ENCODE measurements at places on chromosomes 7 and 10.

DNA sequence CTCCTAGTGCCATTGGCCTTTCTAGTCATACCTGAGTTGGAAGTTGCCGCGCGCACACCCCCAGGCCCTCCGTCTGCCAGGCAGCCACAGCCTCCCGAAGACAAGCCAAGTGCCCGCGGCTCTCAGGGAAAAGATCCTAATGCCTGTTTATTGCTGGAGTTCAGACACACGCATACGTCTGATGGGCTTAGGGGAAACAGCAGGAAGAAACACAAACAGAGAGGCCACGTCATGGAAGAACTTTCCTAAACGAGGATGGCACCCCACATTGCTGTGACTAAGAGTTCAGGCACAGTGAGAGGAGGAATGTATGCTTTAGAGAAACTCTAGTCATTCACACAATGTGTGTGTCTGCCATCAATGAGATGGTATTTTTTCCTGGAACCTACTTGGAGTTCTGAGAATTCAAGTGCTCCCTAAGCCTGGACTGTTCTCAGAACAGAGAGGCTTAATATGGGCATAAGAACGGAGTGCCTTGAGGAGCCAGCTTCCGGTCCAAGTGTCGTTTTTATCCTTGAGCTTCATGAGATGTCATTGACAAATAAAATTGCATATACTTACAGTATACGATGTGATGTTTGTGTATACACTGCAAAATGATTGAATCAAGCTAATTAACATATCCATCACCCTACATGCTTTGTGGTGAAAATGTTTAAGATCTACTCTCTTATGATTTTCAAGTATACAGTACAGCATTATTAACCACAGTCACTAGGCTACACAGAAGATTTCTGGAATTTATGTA is 11.6 kb upstream of the RBP3 start:
- DNase-seq, result no peak

DNA sequence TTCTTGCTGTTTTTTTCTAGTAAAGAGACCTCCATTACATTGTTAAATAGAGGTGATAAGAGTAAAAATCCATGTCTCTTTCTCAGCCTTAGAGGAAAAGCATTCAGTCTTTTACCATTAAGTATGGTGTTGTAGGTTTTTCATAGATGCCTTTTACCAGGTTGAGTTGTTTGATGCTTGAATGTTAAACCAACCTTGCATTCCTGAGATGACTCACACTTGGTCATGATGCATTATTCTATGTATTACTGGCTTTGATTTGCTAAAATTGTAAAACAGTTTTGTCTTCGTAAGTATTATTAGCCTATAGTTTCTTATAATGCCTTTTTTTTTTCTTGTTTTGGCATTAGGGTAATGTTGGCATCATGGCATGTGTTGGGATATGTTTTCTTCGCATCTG is 90.0 kb downstream of the ANKRD61 start:
- DNase-seq, result no peak

DNA sequence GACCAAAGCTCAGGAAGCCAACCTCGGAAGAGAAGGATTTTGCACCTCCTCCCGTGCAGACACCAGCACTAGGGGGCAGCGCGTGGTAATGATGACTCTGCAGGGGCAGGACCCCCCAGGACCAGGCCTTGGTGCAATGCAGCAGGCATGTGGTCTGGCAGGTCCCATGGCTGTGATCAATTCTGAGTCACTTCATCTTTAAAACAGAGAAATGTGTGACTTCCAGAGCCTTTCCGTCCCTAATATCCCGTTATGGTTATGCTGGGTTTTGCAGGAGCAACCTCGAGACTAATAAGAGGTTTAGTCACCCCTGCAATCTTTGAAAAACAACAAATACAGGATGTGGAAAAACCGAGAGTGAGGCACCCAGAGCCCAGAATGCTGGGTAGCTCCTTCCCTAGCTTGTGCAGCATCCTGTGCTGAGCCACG is 30.2 kb upstream of the GJD4 start:
- DNase-seq, result no peak

DNA sequence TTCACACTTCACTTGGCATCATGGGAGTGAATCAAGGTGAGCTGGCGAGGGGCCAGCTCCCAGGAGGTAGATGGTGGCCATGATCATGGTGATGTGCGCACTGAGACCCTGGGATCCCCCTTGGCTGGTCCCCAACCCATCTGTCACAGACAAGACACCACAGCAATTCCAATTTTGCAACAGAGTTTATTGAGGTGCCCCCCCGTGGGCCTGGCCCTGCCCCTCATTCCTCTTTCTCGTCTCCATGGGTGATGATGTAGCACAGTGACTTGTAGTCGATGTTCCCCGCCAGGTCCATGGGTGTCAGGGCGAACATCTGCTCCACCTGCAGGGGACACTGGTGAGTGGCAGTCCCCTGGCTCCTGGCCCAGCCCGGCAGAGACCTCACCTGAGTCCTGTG is 2.4 kb downstream of the MYL7 start:
- no peak for DNase-seq

DNA sequence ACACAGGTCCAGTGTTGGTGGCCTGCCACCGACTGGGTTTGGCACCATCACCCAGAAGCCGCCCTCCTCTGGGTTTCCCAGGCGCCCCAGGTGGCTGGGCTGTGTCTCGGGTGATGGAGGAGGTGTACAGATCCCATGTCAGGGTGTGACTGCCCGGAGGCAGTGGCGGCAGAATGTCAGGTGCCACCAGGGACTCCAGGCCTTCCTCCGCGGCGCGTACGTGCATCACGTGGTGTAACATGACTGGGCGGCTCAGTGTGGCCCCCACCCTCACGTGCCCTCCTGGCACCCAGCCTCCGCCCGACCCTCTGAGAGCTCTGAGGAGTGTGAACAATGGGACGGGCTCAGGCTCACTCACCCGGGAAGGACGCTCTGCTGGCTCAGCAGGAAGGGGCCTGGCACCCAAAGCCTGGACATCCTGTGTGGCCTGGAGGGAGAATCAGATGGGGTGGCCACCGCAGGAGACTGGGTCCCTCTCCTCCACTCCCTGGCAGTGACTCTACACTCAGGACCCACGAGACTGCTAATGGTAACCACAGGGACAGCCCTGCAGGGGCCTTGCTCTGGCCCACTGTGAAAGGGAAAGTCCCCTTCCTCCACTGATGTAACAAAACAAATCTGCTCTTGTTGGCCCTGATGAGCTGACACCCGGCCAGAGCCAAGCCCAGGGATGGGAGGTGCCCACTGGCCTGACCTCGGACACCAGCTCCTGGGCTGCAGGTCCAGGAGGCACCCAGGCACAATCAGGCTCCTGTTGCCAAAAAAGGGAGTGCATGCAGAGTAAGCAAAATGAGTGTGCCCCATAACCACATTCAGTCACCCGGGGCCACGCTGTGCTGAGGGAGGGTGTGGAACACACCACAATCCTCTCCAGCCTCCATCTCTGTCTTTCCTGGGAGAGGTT is 164.8 kb downstream of the PRKAG2 start:
- DNase-seq, result no peak

- no peak for DNase-seq
Measured at GRCh38 chr7:12152196-12152918, 58.7 kb upstream of the TMEM106B start.

DNA sequence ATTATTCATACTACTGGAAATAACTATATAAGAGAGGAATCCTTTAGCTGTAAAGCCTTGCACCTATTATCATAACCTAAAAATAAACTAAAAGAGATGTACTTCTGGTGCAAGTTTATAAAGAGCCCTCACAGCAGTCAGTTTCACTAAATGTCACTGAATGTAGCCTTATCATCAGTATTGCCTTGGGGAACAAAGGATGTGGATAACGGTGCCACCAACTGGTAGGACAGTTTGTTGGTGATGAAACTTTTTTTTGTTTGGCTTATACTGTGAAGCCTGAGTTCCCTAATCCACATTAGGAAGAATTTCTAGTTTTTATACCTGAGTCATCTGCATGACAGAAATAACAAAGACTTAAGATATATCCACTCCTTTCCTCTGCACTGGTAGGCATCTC is 117.9 kb upstream of the COL1A2 start:
- no peak for DNase-seq

DNA sequence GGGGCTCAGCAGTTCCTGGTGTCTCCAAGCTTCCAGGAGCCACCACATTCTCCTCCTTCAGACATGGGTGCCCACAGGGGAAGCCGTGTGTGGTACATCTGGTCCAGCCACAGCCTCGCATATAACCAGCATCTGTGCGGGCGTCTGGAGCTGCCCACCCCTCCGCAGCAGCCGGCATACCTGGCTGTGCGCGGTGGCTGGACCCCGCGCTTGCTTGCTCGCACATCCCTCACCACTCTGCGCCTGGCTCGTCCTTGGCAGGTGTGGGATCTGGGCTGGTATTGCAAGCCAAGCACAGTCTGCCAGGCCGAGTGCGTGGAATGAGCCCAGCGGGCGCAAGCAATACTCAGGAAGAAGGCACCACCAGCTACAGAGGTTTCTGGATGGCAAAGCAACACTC is 117.7 kb upstream of the MBL2 start:
- DNase-seq, result no peak

- DNase-seq, result no peak
Measured at GRCh38 chr10:74227697-74228424, 76.8 kb downstream of the ADK start.

GRCh38 chr7:74453322-74454011 is at the start of gene GTF2IRD1:
TSS of gene GTF2IRD1 (plus strand) at chr7:74453906. CDS start at chr7:74508081, 54,175 bp downstream.
- peak; percentile 78 for DNase-seq

DNA sequence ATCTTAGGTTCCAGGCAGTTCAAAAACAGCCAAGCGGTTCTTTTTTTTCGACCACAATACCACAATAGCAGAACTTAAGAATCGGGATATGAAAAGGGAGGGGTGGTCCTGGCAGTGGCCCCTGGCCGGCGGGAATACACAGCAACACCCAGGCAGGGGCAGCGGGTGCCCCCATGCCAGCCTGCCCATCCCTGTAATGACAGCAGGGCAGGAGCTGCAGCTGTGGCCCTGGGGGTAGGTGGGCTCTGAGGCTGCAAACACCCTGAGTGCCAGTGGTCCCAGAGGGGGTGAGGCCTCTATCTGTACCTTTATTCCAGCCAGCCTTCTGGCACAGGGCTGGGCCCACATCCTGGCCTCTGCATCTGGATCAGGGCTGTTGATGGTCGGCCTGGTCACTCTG is 247.4 kb downstream of the SEMA3D start:
- DNase-seq, result no peak

- DNase-seq, result no peak
Measured at GRCh38 chr10:69685802-69686585, 55.9 kb downstream of the FAM241B start.

GRCh38 chr10:118812393-118812740 is 57.6 kb upstream of the CACUL1 start:
- DNase-seq, result no peak

DNA sequence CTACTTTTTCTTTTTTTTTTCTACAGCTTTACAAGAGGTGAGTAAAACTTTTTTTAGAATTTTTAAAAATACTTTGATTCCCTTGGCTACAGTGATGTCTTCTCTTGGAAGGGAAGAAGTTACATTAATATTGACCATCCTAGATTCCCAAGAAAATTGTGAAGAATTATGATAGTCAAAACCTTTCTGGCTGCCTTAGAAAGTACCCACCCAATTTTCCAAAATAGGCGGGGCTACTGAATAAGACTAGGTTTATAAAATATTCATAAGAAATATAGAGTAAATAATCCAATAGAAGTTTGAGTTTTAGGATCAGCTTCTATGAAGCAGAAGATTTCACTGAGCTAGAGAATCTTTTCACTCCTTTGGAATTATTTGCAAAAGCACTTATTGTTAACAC is 3.0 kb downstream of the COL1A2 start:
- DNase-seq, result no peak

- no peak for DNase-seq
Measured at GRCh38 chr10:30997536-30998235, 34.0 kb downstream of the ZNF438 start.

DNA sequence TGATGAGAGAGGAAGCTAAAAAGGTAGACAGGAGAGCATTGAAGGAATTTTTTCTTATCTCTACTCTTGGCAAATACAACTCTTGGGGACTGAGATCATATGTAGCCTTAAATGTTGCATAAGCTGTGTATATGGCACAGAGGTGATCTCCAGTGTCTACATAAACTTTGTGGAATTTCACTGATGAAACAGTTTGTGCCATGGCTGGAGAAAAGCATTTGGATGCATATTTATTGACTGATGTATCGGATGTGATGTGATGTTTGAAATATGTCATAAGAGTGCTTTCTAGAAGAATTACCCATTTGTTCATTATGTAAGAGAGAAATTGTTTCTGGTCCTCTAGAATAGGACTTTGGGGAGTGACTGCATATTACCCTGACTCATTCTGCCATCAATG is 244.9 kb upstream of the LRRTM3 start:
- DNase-seq, result no peak

DNA sequence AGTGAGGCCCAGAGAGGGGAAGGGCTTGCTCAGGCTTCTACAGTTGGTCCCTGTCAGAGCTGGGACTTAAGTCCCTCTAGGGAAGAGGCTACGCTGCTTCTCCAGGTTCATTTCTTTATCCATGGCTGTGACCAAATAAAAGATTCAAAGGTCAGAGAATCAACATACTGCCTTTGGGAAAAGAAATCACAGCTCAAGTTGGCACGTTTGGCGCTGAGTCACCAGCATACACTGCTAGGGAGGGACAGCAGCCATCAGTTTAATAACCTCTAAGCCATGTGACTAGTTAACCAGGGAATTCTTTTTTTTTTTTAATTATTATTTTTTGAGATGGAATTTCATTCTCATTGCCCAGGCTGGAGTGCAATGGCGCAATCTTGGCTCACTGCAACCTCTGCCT is 28.4 kb upstream of the CRHR2 start:
- DNase-seq, result no peak

DNA sequence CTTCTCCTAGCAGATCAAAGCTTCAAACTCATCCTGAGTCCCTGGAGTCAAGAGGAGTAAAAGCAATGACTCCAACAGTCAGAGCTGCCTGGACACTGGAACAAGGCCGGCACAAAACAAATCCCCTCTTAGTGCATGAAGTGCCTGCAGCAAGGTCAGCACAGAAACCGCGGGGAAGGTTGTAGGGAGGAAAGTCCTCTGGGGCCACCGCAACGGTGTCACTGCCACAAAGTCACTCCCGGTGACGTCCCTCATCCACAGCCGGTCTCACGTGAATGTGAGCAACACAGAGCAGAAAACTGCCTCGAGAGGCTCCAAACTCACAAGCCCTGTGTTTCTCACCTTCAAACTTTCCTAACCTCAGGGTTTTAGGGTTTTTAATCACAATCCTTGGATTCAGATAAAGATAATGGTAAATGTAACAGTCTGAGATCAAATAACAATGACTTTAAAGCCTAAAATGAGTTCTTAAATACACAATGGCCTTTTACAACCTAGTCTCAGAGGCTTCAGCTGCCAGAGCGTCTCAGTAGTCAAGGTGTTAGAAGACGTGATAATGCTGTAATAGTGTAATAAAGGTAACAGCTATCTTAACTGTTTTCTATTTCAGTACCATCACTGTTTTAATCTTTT is 274.3 kb downstream of the ZMYND11 start:
- no peak for DNase-seq

- DNase-seq, result no peak
Measured at GRCh38 chr7:150324373-150324961, 1.1 kb upstream of the ACTR3C start.
